ENCODE measurements at places on chromosomes 6 and 20.

DNA sequence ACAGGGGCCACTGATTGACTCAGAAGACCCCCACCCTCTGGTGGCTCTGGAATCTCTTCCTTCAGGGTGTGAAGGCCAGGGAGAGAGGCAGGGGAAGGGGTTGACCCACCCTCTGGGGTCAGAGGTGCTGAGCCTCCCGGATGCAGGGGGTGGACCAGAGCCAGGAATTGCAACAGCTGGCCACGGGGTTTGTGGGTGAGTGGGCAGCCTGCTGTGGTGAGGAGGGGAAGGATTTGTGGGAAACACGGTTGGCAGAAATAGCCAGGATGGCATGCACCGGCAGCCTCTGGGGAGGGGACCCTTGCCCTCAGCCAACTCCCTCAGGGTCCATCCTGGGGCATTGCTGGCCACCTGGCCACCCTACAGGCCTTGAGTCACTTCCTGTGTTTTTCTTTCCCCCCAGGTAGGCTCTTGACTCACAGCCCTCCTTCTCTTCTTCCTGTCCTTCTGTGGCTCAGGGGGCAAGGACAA, 92.8 kb downstream of the MRPL14 start:
- DNase-seq: no peak

- no peak for DNase-seq
These were observed 1.0 kb downstream of the RALGAPA2 start for GRCh38 chr20:20711413-20711812.

GRCh38 chr6:42411406-42411805, 40.3 kb downstream of the TRERF1 start:
- no peak for DNase-seq

- DNase-seq: peak; percentile 36
These were observed 3.2 kb upstream of the DEF6 start for GRCh38 chr6:35294308-35294945.

DNA sequence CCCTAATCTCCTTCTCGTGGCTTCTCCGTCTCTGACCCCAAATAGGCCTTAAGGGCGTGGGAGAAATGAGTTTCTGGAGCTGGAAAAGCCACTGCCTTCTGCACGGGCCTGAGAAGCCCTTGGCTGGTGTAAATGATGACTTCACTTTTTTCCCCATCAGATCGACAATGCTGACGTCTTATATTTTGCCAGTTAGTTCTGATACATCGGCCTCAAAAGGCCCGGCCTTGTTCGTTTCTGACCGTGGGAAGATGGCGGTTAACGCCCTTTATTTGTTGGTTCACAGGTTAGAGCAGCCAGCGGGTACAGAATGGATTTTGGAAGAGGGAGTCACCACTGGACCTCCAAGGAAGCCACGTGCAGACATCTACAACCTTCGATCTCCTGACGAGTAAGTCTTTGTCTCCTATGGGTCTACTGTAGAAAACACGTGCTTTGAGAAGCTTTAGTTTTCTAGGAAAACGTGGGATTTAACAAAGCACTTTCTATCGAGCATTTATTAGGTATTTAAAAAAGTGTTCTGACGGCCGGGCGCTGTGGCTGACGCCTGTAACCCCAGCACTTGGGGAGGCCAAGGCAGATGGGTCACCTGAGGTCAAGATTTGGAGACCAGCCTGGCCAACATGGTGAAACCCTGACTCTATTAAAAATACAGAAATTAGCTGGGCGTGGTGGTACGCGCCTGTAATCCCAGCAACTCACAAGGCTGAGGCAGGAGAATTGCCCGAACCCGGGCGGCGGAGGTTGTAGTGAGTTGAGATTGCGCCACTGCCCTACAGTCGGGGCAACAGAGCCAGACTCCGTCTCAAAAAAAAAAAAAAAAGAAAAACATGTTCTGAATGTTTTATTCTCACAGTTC, 1.2 kb upstream of the ZNFX1 start:
- DNase-seq: no peak

- DNase-seq: no peak
These were observed 191.3 kb upstream of the PROKR2 start for GRCh38 chr20:5508044-5508443.

DNA sequence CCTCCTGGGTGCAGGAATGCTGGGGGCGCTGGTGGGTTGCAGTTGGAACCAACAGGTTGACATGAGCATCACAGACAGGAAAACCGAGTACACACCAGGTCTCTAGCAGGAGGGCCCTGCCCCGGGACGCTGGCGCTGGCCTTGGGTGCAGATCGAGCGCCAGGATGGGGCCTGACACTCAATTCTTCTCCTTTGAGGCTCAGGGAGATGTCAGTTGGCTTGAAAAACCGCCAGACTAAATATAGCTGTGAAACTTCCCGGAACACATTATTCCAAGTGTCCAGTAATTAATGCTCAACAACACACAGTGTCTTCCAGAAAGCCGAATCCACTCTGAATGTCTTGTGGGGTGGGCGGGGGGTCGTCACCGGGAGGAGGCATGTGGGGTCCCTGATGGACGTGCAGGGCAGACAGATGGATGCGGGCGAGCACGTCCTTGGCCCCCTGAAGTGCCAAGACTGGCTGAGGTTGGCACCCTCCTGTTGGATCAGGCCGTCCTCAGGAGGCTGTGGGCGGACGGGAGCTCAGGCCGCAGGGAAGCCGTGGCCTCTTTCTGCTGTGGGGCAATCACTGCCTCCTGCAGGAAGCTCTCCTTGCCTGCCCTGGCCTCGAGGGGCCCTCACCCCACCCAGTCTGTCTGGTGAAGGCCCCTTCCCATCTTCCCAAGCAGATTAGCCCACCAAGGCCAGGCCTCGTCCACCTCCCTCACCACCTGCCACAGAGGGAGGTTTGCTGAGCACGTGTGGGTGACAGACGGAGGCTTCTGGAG, 19.4 kb upstream of the GATA5 start:
- no peak for DNase-seq

- peak; percentile 82 for DNase-seq
These were observed 241.2 kb downstream of the TTLL2 start for GRCh38 chr6:167565884-167566599.

Data from retina (tissue), 1 donor.